ENCODE measurements at places on chromosomes 7 and 10. TPM values are rescaled to one million over a fixed set of nuclear protein-coding genes. Genes with fewer than 3 reads are reported as not detected.

- no peak for DNase-seq
- no peak overlapping the region for H3K27ac ChIP-seq
- no peaks in the 10 kb centered on the region for H3K27me3 ChIP-seq
- no peaks in the 10 kb centered on the region for H3K4me1 ChIP-seq
These were observed 35.0 kb downstream of the INPP5A start for GRCh38 chr10:132572545-132572937.

GRCh38 chr10:111784436-111784835 is 399.1 kb downstream of the GPAM start:
- no peaks in the 10 kb centered on the region for H3K4me1 ChIP-seq
- no peak overlapping the region for H3K4me3 ChIP-seq
- peaks cover 5% of the 10 kb centered on the region for H3K27me3 ChIP-seq
- no peak overlapping the region for H3K27ac ChIP-seq
- H3K36me3 ChIP-seq, result no peaks in the 10 kb centered on the region

- no peaks in the 10 kb centered on the region for H3K4me1 ChIP-seq
- H3K4me3 ChIP-seq, result no peak overlapping the region
These were observed 10.1 kb upstream of the MET start for GRCh38 chr7:116661865-116662264.

Gene IKZF1
- 427 TPM for total RNA-seq

Gene CDK1
- total RNA-seq, result 130 TPM

Gene TRIM73
- total RNA-seq, result 12.1 TPM

Measured in activated T-cell treated with anti-CD3 and anti-CD28 coated beads, Interleukin-2, amount 50 U/mL, for 72 hours (primary cell).